ENCODE measurements at places on chromosomes 6 and 20.

GRCh38 chr20:10576411-10577090 lies 97.2 kb downstream of the JAG1 start:
- ATAC-seq, result no peak

- ATAC-seq, result peak; percentile 93
Measured at GRCh38 chr20:38645980-38646858, 44.6 kb downstream of the ARHGAP40 start.

DNA sequence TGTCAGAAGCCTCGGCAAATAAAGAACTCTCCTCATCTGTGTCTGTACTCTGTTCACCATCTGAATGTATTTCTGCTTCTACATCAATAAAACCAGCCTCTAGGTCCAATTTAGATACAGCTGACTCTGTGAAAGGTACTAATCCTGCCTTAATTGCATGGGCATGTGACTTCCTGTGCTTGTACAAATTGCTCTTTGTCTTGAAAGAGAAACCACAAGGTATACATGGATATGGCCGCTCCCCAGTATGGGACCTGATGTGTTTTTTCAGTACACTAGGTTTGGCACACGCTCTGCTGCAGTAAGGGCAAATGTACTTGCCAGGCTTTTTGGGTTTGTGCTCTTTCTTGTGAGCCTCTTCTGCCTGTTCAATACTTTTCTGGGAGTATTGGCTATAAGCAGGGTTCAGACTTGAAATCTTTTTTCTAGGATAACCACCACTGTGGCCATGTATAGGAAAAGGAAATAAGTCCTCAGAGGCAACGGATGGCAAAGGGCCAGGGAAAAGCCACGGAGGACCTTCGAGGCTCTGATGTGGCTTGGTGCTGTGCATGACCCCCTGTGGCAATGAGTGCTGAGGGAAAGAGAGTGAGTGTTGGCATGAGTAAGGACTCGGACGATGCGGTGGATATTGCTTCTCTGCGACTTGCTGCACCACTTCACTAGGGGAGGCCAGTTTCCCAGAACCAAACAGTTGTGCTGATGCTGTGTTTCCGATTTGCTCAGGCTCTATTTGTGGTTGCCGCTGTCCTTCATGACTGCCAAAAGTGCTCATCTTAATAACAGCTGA lies 170.9 kb downstream of the HIVEP2 start:
- ATAC-seq, result no peak

GRCh38 chr6:168865-169455 lies 123.3 kb upstream of the DUSP22 start:
- peak; percentile 79 for ATAC-seq

GRCh38 chr6:130882370-130882769 lies 55.2 kb downstream of the SMLR1 start:
- ATAC-seq, result no peak

- no peak for ATAC-seq
Measured at GRCh38 chr6:23503173-23503572, 622.8 kb upstream of the NRSN1 start.

DNA sequence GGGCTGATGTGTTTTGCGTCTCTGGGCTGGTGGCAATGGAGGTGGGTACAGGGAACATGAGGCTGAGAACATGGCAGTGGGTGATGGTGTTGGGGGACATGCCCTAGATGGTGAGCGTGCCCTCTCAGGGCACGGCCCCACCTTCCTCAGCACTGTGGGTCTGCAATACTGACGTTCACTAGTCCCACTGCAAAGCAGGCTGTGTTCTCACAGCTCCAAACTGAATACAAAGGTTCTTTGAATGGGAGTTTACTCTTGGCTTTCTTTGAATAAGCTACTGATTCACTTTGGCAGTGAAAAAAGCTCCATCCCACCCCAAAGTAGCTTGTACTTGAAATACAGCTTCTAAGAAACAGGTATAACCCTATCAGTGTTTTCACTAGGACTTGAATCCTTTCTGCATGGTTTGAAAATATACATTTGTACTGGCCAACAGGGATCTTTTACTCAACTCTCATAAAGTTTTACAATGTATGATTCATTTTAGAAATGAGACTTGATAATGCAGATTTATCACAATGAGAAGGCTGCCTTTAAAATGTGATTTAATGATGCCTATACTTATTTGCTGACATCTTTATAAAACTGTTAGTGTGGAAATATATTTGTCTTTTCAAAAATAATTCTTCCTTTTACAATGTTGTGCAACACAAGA lies 400.7 kb downstream of the ZFAND3 start:
- ATAC-seq, result no peak

DNA sequence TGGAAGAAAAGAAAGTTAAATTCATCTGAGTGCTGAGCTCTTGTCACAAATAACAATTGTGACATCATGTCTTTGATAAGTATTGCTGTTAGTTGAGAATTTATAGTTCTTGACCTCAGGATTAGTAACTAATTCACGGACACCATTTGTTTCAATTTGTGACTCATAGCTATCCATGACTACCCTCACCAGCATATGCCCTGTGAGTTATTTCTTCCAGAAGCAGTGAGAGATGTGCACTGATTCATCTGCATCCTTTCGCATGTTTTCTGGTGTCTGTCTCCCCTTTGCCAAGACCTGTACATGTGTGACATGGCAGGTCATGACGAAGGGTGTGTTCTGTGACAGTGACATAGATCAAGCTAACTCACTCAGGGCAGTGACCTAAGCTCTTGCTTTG lies 86.9 kb downstream of the SOBP start:
- ATAC-seq, result peak; percentile 52

GRCh38 chr6:168130697-168131371 lies 51.8 kb upstream of the FRMD1 start:
- no peak for ATAC-seq

- peak; percentile 48 for ATAC-seq
Measured at GRCh38 chr6:31791324-31792089, 4.0 kb downstream of the VARS1 start.

DNA sequence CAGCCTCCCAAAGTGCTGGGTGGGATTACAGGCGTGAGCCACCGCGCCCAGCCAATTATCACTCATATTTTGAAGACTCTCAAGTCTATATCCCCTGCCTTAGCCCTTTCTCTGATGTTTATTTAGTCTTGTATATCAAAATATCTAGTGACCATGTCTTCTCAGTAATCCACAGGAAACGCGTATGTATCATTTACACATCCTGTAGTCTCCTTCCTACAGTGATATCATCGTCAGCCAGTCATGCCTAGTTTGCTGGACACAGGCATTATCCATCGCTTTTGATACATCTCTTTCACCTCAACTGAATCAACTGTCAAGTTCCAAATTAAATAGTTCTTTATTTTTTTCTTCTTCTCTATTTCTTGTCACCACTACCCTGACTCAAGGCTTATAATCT lies 223.7 kb downstream of the NKAIN2 start:
- ATAC-seq, result no peak

GRCh38 chr6:75794351-75794846 lies 45.4 kb downstream of the MYO6 start:
- ATAC-seq, result no peak

DNA sequence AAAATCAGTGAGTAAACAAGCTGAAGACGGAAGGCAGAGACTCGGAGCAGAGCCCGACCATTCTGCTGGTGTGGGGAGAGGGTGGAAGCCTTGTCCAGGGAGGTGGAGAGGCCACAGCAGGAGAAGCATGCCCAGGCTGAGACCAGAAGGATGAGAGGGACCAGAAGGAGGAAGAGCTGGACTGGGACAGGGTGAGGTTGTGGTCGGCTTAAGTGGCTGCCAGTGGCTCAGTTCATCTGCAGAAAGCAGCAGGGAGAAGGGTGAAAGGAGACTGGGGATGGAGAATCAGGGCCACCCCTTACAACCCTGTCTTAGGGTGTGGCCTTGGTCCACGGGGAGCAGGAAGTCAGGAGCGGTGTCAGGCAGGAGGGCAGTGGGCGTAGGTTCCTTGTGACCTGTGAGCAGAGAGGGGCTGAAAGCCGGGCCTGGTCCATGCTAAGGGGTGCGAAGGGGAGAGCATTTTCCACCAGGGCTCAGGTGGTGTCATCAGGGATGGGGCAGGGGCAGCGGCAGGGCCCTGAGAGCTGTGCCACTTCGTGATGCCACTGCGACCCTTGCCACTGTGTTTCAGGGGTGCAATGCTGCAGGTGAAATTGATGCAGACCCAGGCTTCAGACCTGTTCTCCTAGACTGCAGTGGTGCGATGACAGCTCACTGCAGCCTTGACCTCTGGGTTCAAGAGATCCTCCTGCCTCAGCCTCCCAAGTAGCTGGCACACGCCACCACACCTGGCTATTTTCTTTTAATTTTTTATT lies 81.1 kb downstream of the TTLL2 start:
- no peak for ATAC-seq

DNA sequence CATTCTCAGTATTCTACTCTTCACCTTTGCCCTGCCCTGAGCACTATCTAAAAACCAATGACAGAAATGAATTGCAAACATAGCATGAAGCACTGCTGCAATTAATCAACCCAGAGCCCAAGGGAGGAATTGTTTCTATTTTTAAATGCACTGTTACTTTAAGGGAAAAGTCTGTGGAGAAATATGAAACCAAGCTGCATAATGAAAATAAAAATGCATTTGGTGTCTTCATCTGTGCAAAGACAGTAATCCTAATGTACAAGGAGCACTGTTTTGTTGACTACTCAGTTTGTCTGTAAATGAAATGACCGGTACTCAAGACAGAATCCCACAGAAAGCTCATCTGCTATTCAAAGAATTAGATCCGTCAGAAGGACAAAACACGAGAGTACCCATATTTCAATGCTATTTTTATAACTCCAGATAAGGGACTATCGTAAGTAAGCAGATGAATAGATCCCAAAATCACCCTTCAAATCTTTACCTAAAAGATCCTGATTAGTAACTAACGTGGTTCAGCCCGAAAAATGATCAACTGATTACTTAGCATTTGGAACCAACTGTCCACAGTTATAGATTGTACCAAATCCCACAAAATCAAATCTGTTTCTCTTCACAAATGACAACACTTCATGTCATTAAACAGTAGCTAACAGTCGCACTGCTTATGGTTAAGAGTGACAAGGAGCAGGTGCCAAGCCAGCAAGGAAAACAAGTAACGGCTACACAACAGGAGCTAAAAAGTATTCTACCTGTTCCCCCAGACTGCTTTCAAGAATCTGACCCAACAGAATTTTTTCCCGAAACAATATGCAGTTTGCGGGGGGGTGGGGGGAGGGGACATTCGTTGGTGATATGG lies 2.4 kb downstream of the KIF13A start:
- ATAC-seq, result peak; percentile 3

DNA sequence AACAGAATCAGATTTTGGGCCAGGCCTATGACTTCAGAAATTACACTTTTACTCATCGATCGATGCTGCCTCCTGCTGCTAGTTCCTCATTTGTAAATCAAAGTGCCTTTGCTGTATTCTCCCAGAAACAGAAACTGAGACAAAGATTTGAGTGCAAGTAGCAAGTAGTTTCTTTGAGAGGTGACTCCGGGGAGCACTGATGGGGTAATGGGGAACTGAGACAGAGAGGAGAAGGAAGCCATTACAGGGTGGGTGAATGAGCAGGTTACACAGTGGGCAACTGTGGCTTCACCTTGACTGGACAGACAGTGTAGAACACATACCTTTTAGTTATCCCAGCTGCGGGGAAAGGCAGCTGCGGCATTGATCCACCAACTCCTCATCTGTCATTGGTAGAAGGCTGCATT lies 9.7 kb upstream of the CD40 start:
- no peak for ATAC-seq

GRCh38 chr20:33621717-33622400 lies 40.3 kb upstream of the C20orf144 start:
- ATAC-seq, result no peak

DNA sequence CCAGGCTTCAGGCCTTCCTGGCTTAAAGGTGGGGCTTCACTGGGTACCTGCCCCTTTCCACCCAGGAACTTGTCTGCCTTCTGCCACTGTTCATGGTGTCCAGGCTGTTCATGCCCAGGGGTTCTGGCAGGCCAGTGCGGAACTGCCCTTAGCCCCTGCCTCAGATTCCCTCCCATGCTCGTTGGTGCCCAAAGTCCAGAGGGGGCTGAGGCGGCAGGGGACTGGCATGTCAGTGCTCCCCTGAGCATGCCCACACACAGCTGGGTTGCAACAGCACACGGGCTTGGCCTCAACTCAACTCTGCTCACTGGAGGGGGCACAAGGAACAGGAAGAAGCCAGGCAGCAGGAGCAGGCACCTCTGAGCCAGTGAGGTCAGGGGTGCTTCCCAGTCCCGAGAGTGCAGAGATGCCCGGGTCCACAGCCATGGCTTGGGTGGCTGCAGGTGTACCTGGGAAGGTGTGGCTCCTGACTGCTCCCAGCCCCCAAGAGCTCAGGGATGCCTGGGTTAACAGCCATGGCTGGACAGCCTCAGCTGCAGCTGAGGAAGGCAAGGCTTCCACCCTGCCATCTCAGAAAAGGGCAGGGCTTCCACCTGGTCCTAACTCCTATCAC lies 845.9 kb downstream of the EYS start:
- ATAC-seq, result no peak

- peak; percentile 3 for ATAC-seq
Measured at GRCh38 chr6:32969685-32970412, 1.5 kb downstream of the BRD2 start.

DNA sequence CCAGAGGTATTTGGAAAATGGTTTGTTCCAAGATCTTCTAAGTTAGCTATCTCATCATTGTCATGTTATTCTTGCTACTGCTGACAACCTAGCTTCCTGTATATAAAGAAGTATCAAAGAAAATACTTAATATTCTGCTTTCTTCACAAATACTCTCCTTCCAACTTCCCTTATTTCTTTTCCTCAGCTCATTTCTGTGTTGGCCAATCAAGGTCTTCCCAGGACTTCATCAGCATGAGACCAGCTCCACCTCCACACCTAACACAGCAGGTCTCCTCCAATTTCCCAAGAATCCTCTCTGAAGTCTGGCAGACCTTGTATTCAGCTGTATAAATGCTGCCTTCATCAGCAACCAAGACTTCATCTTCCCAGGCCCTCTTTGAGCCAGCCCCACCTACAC lies 538.6 kb upstream of the JARID2 start:
- ATAC-seq, result no peak

DNA sequence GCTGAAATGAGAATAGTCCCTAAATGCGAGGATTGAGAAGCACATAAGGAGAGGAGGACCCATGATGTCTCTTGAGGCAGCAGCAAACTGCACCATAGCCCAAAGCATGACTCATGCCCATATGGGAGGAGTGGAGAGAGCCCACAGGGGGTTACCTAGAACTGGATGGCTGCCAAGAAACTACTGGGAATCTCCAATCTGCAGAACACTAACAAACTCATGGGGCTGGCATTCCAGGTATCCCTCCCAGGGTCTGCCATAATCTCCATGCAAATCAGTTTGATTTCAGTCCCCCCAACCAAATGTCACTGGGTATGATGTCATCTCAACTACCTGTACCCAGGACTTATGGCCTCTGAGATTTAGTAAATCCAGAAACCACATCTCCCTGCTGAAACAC lies 410.5 kb downstream of the PTPRT start:
- no peak for ATAC-seq

DNA sequence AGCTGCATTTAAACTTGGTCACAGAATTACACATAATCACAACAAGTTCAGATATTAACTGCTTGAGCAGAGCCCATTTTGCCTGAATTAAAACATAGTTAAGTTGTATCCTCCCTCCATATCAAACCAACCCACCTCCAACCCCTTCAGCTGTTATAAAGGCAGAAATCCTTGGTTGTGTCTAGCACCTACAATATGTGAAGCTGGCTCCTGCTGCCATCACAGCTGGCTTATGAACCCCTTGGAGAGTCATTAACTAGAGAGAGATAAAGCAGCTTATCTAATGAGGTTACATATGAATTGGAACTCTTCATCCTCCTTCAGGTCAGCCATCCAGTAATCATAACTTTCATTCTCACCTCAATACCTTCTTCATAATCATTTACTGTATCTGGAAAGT lies 101.8 kb downstream of the EPHA7 start:
- ATAC-seq, result no peak

- no peak for ATAC-seq
Measured at GRCh38 chr20:48898896-48899530, 22.5 kb upstream of the ARFGEF2 start.

Data from SK-N-SH treated with all-trans-retinoic acid at 6 μM for 48 hours (cell line).